Stimulated activated CD8-positive, alpha-beta memory T cell treated with anti-CD3 and anti-CD28 coated beads, Interleukin-7, amount 100 ng/mL, for 1 hour (primary cell): ENCODE measurements at places on chromosomes 13 and 19.

DNA sequence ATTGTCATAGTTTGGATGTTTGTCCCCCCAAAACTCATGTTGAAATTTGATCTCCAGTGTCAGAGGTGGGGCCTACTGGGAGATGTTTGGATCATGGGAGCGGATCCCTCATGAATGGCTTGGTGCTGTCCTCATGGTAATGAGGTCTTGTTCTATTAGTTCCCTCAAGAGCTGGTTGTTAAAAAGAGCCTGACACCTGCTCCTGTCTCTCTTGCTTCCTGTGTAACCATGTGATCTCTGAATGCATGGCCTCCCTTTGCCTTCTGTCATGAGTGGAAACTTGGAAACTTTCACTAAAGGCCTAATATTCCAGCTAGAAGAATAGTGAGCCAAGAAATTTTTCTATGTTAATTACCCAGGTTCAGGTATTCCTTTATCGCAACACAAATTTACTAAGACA is 311.4 kb upstream of the ATXN8OS start:
- no peak for DNase-seq

DNA sequence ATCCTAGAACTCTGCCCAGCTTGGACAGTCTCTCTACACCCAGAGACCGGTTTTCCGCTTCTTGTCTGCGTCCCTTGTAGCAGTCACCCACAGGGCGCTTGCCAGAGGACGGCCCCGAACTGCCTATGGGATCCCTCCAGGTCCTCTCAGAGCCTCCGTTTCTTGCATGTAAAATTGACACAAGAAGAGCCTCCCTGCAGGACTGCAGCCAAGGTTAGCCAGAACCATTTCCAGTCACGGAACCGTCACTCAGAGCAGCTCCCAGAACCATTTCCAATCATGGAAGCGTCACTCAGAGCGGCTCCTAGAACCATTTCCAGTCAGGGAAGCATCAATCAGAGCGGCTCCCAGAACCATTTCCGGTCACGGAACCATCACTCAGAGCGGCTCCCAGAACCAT is 65.5 kb downstream of the ATP11A start:
- no peak for DNase-seq

- DNase-seq = no peak
These were observed 19.9 kb downstream of the KCTD4 start for GRCh38 chr13:45180713-45181601.

DNA sequence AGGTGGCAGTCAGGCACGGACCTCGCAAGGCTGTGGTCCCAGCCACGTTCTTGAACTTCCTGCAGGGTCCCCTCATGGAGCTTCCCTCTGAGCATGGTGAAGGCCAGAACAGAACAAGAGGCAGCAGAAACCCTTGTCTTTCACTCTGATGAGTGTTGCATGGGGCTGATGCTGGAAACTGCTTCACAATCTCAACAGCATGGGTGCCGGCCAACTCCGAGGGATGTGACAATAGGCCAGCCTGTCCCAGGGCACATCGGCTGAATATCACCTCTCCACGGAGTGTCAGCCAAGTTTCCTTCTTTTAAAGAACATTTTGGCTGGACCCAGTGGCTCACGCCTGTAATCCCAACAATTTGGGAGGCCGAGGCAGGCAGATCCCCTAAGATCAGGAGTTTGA is 173.9 kb downstream of the FOXO1 start:
- no peak for DNase-seq

DNA sequence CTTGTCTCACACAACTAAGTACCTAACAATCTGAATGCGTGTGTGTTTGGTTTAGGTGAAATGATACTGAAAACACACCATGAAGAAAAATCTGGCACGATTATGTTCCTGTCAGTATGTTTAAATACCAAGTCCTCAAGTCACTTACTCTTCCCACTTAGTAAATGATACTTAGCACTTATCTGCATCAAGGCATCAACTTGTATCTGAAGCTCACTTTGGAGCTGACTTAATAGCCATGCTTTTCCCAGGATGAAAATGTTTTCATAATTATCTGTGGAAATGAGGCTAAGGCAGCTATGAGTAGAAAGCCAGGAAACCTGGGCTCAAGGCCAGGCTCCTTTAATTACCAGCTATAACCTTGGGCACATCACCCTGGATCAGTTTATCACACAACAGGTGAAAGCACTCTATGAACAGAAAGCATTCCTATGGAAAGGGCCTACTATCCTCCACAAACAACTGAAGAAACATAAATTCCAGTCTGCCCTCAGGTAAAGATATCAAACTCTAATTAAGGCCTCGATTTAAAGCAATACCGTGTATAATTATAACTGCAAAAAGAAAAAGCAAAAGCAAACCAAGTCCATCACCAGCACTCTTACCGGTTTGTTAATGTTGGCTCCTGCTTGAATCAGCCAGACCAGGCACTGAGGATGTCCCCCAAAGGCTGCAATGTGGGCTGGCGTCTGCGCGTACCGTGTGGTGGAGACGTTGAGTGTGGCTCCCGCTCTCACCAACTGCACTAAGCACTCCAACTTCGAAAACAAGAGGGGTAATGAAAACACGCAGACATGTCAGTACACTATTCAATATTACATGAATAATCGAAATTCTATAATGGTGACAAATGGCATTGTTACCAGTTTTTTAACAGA is 4.6 kb downstream of the ANKRD10 start:
- DNase-seq = no peak

GRCh38 chr13:73702419-73703071 is 431.7 kb downstream of the KLF12 start:
- DNase-seq = no peak
